ENCODE measurements at places on chromosomes 7 and 10.

GRCh38 chr7:41999736-42000283 lies 237.2 kb downstream of the GLI3 start:
- DNase-seq: no peak

GRCh38 chr10:22625516-22626290 lies 88.7 kb downstream of the PIP4K2A start:
- DNase-seq: no peak

DNA sequence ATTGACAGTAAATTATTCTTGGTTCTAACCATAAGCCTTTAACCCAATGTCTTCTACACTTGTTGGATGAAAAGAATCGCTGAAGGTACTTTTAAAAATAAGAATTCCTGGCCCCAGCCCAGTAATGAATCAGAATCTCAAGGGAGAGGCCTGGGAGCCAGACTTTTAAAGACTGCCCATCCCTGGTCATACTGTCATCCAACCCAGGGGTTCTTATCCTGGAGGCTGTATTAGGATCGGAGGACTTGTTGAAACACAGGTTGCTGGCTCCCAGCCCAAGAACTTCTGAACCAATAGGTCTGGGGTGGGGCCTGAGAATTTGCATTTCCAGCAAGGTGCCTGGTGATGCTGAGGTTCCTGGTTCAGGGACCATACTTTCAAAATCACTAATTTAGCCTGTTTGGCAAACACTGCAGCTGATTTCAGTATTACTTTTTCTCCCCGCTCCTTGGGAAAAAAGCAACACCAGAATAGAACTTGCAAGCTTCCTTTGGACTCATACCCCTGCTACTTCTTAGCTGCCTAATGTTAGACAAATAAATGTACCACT lies 79.5 kb upstream of the FAM133B start:
- DNase-seq: peak; percentile 28

- no peak for DNase-seq
Observed at GRCh38 chr10:62075912-62076311, 174.4 kb downstream of the ARID5B start.
